Glomerular endothelial cell (primary cell): ENCODE measurements at places on chromosomes 11 and 22.

- no peak for DNase-seq
These were observed 4.7 kb downstream of the PRCP start for GRCh38 chr11:82895437-82896091.

GRCh38 chr11:130997278-130997677, 81.0 kb upstream of the SNX19 start:
- DNase-seq = no peak

GRCh38 chr11:19853920-19854319, 141.3 kb downstream of the NAV2 start:
- DNase-seq = no peak

DNA sequence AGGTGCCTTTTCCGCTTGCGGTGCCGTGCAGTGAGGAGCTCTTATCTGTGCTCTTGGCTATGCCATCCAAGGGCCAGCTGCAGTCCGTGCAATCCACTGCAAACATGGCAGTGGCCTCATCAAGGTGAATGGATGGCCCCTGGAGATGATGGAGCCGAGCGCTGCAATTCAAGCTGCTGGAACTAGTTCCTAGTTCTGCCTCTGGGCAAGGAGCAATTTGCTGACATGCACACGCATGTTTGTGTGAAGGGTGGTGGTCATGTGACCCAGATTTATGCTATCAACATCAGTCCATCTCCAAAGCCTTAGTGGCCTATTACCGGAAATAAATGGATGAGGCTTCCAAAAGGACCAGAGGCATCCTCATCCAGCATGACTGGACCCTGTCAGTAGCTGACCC, 3.1 kb upstream of the EHD1 start:
- DNase-seq = no peak
